NCI-H2081 (cell line): ENCODE measurements at places on chromosomes 7 and 10.

DNA sequence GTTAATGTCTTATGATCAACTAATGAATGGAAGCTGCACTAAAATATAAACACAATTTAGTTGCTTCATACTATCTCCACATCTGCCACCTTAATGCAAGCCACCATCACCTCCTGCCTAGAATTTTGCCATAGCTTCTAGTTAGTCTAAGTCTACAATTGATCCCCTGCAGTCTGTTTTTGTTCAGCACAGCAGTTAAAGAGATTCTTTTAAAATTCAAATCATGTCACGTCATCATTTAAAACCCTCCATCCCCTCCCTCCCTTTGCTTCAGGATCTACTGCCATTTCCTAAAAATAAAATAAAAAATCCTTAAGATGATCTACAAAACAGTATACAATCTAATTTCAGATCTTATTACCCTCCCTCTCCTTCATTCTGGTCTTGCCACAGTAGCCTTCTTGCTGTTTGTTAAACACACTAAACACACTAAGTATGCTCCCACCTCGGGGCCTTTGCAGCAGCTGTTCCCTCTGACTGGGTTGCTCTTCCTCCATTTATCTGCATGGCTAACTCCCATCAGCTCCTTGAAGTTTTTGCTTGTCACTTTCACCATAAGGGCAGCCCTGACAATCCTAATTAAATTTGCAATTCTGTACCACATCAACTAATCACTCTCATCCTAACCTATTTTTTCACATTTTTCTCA lies 97.0 kb upstream of the FOXP2 start:
- DNase-seq = no peak

DNA sequence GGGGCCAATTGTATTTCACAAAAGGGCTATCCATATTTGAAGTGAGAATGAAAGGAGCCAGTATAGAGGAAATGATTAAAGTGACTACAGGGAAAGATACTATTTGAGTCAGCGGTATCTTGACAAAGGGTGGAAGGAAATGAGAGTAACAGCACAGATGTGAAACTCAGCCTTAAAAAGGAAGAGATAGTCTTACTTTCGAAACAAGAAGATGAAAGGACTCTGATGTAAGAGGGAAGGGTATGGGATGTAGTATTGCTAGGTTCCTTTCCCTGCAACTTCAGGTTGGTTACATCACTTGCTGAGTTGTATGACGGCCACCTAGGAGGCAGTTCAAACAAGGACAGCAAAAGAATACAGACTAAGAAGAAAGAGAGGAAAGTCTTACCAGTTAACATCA lies 13.7 kb downstream of the CISD1 start:
- no peak for DNase-seq

GRCh38 chr7:159068893-159069448 lies 75.7 kb downstream of the VIPR2 start:
- DNase-seq = no peak

DNA sequence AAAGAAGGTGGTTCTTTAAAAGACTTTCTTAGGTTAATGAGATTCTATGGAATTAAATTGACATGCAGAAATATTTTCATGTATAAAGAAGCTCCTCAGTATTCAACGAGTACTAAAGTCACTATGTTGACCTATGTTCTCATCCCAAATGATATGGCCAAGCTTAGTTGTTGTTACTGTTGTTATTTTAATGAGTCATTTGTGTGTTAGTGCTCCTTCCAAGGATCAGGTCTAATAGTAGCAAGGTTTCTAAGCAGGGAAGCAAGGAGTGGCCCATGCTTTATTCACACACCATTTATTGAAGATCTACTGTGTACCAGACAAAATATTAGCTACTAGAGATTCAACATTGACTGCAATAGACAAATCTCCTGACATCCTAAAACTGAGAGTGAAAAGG lies 41.9 kb downstream of the LRRN3 start:
- DNase-seq = no peak

DNA sequence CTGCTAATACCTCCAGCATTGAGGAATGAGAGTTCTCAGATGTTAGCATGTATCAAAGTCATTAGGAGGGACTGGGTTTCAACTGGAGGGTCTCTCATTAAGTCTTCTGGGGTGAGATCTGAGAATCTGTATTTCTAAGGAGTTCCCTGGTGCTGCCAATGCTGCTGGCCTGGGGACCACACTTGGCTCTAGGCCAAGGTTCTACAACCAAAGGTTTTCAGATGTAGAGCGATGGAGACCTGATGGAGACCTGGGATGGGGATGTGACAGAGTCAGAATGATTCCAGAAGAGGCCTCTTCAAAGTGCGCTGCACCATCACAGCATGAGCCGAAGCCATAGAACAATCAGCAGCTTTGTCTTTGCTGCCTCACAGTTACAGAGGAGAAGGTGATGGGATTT lies 27.2 kb downstream of the ST8SIA6 start:
- DNase-seq = no peak

DNA sequence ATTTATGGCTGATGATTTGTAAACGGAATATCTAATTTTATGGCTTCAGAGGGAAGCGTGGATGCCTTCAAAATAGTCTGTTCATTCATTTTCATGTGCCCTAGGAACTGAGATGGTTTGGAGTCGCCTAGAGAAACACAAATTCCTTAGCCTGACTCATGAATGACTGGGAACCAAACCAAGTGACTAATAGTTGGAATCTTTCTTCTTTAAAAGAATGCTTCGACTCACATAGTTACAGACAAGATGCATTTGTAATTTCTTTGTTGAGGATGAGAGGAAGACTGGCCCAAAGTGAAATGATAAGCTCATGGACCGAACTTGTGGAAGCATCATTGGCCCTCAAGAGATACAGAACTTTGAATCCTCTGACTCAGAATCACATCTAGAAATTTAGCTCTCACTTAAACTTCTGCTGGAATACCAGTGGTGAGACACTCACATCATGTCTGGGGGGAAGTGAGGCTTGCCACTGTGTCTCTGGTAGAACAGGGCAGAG lies 1107.2 kb downstream of the NRG3 start:
- DNase-seq = no peak

GRCh38 chr7:5177060-5177459 lies 13.0 kb upstream of the WIPI2 start:
- DNase-seq = no peak

DNA sequence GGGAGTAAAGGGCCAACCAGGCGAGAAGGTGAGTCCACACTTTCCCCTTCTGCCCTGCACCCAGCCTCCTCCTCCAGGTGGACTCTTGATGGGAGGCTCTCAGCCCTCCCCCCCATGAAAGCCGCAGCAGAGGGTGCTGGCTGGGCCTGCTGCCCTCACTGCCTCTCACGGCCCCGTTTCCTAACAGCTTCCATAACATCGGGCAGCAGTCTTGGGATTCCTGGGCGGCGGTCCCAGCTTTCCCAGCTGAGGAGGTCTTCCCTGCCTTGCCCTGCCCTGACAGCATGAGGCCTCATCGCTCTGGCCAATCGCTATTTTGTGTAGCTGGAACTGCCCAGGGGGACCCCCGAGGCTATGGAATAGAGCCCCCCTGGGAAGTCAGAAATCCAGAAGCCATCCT lies 76.3 kb downstream of the COL13A1 start:
- DNase-seq = no peak

DNA sequence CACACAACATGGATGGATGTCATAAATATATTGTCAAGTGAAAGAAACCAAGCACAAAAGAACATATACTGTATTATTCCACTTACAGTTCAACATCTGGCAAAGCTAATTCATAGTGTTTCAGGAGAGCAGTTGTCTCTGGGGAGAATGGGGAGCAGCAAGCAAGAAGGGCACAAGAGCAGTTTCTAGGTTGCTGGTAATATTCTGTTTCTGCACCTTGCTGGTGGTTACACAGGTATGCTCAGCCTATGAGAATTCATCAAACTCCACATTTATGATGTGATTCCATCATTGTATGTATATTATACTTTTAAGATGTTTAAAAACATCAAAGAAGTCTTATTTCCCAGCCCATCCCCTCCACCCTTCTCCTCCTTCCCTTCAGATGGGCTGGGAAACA lies 18.1 kb upstream of the PALS2 start:
- DNase-seq = no peak

GRCh38 chr7:101390901-101391301 lies 28.2 kb downstream of the COL26A1 start:
- DNase-seq = no peak

- no peak for DNase-seq
Observed at GRCh38 chr7:151896486-151896885, 19.6 kb upstream of the PRKAG2 start.
